ENCODE measurements at places on chromosomes 4 and X. TPM values are rescaled to one million over a fixed set of nuclear protein-coding genes. Genes with fewer than 3 reads are reported as not detected.

DNA sequence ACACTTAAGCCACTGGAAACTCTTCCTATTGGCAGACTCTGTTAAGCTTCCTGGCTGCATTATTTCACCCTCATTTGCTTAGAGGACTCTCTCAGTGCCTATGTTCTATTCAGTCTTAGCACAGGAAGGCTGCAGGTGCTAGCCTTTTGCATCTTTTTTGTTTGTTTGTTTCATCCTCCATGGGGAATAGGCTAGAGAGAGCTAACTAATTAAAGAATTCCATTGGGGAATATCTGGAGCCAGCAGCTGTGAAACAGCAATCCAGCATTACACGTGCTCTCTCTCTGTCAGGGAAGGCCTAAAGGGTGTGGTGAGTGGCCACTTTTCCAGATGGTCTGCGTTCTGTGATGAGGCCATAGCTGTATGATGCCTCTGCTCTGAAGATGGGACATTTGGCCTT is 633.6 kb downstream of the SPRY1 start:
- no peak overlapping the region for H3K27ac ChIP-seq
- DNase-seq: no peak
- H3K27me3 ChIP-seq: no peaks in the 10 kb centered on the region
- H3K36me3 ChIP-seq: no peaks in the 10 kb centered on the region
- H3K4me3 ChIP-seq: no peak overlapping the region

- H3K36me3 ChIP-seq: no peaks in the 10 kb centered on the region
- DNase-seq: no peak
- H3K4me3 ChIP-seq: no peak overlapping the region
- H3K4me1 ChIP-seq: no peaks in the 10 kb centered on the region
- no peaks in the 10 kb centered on the region for H3K27me3 ChIP-seq
These were observed 52.8 kb downstream of the LCORL start for GRCh38 chr4:17968721-17969120.

DNA sequence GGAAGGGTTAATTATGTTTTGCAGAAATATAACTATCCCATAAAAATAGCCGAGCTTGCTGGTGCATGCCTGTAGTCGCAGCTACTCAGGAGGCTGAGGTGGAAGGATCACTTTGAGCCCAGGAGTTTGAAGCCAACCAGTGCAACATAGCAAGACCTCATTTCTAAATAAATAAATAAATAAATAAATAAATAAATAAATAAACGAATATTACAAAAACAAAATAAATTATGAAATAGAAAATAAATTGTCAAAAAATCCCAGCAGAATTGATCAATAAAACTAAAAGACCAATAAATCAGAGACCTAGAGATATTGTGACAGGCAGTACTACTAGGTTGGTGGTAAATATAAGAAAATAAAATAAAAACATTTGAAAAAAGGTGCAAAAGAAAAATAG is 6.7 kb upstream of the ARL13A start:
- H3K4me3 ChIP-seq: no peak overlapping the region
- H3K27ac ChIP-seq: no peak overlapping the region
- H3K36me3 ChIP-seq: no peaks in the 10 kb centered on the region
- no peaks in the 10 kb centered on the region for H3K4me1 ChIP-seq

DNA sequence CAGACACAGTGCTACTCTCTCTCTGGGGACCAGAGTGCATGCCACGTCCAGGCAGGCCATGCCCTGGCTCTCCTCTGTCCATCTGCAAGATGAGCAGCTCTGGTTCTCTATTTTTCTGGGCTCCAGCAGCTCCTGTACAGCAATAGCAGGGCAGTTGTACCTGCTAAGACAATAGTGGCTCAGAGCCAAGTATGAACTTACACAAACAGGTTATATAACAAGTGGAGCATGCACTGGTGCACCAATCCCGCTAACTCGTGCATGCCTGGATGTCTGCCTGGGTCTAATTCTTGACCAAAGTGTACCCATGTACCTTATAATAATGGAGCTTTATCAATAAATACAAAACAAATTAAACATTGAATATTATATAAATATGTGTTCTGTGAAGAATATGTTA is 392.3 kb downstream of the CENPC start:
- no peak overlapping the region for H3K27ac ChIP-seq
- no peak for DNase-seq
- no peaks in the 10 kb centered on the region for H3K4me1 ChIP-seq
- H3K4me3 ChIP-seq: no peak overlapping the region
- H3K27me3 ChIP-seq: no peaks in the 10 kb centered on the region

- no peak overlapping the region for H3K27ac ChIP-seq
- H3K4me3 ChIP-seq: no peak overlapping the region
- no peak for DNase-seq
- no peaks in the 10 kb centered on the region for H3K4me1 ChIP-seq
- H3K36me3 ChIP-seq: no peaks in the 10 kb centered on the region
- H3K27me3 ChIP-seq: no peaks in the 10 kb centered on the region
These were observed 39.2 kb downstream of the FMR1NB start for GRCh38 chrX:148020329-148020728.

- no peak overlapping the region for H3K27ac ChIP-seq
- H3K4me3 ChIP-seq: no peak overlapping the region
- H3K4me1 ChIP-seq: peaks cover 14% of the 10 kb centered on the region
- H3K36me3 ChIP-seq: no peaks in the 10 kb centered on the region
These were observed 109.6 kb upstream of the KIT start for GRCh38 chr4:54548098-54548620.

GRCh38 chrX:20144491-20144890 is 2.9 kb upstream of the EIF1AX start:
- H3K36me3 ChIP-seq: no peaks in the 10 kb centered on the region
- peaks cover 19% of the 10 kb centered on the region for H3K4me1 ChIP-seq
- H3K27ac ChIP-seq: no peak overlapping the region
- DNase-seq: no peak
- H3K4me3 ChIP-seq: no peak overlapping the region

DNA sequence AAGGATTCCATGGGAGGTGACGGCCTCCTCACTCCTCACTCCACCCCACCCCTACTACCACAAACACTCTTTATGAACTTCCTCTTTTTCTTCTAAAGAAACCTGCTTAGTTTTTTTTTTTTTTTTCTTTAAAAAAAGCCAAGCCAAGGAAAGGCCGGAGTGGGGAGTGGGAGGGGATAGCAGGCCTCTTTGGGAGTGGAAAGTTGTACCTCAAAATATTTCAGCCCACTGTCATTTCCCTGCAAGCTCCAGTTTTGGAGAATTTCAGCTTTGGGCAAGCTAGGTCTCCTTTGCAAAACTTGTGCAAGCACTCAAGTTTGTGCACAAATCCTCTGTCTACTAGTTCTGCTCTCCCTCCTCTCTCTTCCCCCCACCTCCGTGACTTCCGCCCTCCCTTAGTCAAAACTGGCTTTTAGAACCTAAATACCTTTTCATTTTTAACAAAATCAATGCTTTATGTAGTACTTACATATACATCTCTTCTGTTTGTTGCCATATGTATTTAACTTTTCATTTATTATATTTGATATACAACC is 512 bp upstream of the ANTXR2 start:
- H3K36me3 ChIP-seq: no peaks in the 10 kb centered on the region
- no peaks in the 10 kb centered on the region for H3K27me3 ChIP-seq
- H3K4me3 ChIP-seq: peak overlapping the region; percentile 99

GRCh38 chrX:31237189-31237588 is 165.3 kb upstream of the FTHL17 start:
- no peaks in the 10 kb centered on the region for H3K27me3 ChIP-seq
- no peak overlapping the region for H3K27ac ChIP-seq
- DNase-seq: no peak
- no peaks in the 10 kb centered on the region for H3K36me3 ChIP-seq
- no peaks in the 10 kb centered on the region for H3K4me1 ChIP-seq
- no peak overlapping the region for H3K4me3 ChIP-seq

GRCh38 chr4:87056881-87057280 is 122.1 kb downstream of the AFF1 start:
- H3K36me3 ChIP-seq: no peaks in the 10 kb centered on the region
- DNase-seq: no peak
- H3K27ac ChIP-seq: peak overlapping the region; percentile 59
- no peaks in the 10 kb centered on the region for H3K27me3 ChIP-seq
- H3K4me1 ChIP-seq: peaks cover 79% of the 10 kb centered on the region
- H3K4me3 ChIP-seq: no peak overlapping the region

DNA sequence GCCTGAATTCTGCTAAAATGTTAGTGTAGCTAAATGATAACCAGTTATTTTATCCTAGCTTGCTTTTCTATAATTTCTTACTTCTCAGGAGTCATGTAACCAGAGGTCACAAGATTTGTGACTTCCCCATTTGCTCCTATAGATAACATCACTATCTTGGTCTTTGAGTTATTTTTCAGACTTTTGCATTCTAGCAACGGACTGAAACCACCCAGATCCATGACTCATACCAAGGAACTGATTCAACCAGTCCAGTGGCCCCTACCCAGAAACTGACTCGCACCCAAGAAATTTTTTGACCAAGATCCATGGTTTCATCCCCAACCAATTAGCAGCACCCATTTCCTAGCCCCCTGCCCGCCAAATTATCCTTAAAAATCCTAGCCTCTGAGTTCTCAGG is 50.0 kb downstream of the IQCM start:
- no peak overlapping the region for H3K4me3 ChIP-seq
- H3K36me3 ChIP-seq: no peaks in the 10 kb centered on the region
- no peaks in the 10 kb centered on the region for H3K27me3 ChIP-seq

GRCh38 chr4:81807386-81807785 is 335.7 kb upstream of the RASGEF1B start:
- H3K27me3 ChIP-seq: no peaks in the 10 kb centered on the region
- no peaks in the 10 kb centered on the region for H3K36me3 ChIP-seq
- no peak for DNase-seq
- no peak overlapping the region for H3K27ac ChIP-seq
- H3K4me1 ChIP-seq: no peaks in the 10 kb centered on the region

DNA sequence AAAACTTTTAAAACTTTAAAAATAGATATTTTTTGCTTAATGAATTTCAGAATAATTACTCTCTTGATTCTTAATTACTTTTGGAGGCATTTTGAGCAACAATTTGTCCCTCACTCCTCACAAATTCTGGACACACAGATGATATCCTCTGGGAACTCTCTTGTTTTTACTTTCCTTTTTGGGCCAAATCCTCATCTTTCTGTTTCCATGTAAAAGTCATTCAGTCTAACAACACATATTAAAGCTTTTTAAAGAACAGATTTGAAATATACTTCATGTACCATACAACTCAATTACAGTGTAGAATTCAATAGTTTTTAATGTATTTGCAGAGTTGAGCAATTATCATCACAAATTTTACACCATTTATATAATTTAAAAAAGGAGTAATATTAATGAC is 983.1 kb downstream of the STIM2 start:
- DNase-seq: no peak
- H3K27ac ChIP-seq: no peak overlapping the region

GRCh38 chr4:78362310-78362709 is 189.3 kb upstream of the ANXA3 start:
- no peaks in the 10 kb centered on the region for H3K4me1 ChIP-seq
- no peaks in the 10 kb centered on the region for H3K36me3 ChIP-seq
- no peak overlapping the region for H3K27ac ChIP-seq
- no peak overlapping the region for H3K4me3 ChIP-seq
- H3K27me3 ChIP-seq: no peaks in the 10 kb centered on the region

- no peak overlapping the region for H3K27ac ChIP-seq
- H3K4me1 ChIP-seq: no peaks in the 10 kb centered on the region
- no peaks in the 10 kb centered on the region for H3K36me3 ChIP-seq
- H3K27me3 ChIP-seq: no peaks in the 10 kb centered on the region
- H3K4me3 ChIP-seq: no peak overlapping the region
These were observed 207.4 kb downstream of the TMA16 start for GRCh38 chr4:163701916-163702315.

- H3K36me3 ChIP-seq: no peaks in the 10 kb centered on the region
- peaks cover 16% of the 10 kb centered on the region for H3K4me1 ChIP-seq
- no peak for DNase-seq
- no peaks in the 10 kb centered on the region for H3K27me3 ChIP-seq
These were observed 3.1 kb upstream of the SLC26A1 start for GRCh38 chr4:996030-996996.

GRCh38 chr4:7769396-7770223 is 170.1 kb downstream of the AFAP1 start:
- H3K36me3 ChIP-seq: peaks cover 42% of the 10 kb centered on the region
- no peak overlapping the region for H3K27ac ChIP-seq
- H3K4me3 ChIP-seq: no peak overlapping the region

DNA sequence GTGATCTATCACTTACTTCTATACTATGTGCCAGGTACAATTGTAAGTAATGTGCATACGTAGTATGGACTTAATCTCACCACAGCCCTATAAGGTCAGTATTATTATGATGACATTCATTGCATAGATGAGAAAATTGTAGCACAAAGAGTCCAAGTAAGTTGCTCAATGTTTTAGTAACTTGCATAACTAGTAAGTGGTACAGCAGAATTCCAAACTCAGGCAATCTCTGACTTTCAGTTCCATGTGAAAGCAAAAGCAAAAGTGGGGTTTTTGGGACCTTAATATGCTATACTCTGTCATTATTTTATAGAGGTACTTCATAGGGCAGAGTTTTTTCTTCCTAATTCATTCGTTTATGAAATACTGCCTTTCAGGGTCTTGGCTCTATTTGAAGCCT is 188.8 kb upstream of the VEGFC start:
- H3K27ac ChIP-seq: no peak overlapping the region
- no peak for DNase-seq
- no peaks in the 10 kb centered on the region for H3K36me3 ChIP-seq
- no peaks in the 10 kb centered on the region for H3K27me3 ChIP-seq

DNA sequence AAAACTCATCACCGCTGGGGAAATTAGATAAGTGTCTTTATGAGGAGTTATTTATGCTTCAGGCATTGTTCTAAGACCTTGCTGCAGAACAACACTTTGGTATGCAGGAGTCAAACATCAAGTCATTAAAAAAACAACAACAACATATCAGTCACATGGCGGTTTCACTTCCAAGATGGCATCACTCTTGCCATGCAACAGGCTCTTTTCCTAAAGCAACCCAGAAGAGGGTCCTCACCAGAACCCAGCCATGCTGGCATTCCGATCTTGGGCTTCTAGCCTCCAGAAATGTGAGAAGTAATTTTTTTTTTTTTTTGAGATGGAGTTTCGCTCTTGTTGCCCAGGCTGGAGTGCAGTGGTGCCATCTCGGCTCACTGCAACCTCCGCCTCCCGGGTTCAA is 8.7 kb upstream of the RBMX start:
- no peak overlapping the region for H3K4me3 ChIP-seq
- no peaks in the 10 kb centered on the region for H3K4me1 ChIP-seq
- H3K27ac ChIP-seq: no peak overlapping the region
- no peak for DNase-seq

DNA sequence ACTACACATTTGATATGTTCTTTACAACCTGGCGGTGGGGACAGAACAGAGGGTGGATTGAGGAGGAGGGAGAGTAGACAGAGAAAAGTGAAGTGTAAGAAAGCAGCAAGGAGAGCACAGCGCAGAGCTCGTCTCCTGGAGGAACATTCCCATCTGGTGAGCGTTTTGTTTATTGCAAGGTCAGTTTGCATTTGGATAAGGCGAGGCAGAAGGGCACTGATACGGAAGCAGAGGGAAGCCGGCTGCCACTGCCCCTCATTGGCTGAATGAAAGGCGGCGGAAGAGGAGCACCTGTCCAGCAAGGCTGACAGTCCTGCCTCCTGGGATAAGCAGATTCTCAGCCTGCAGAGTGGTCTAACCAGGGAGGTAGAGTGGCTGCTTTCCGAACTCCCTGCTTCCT is 83.2 kb downstream of the GPR143 start:
- H3K4me3 ChIP-seq: no peak overlapping the region
- H3K36me3 ChIP-seq: no peaks in the 10 kb centered on the region
- H3K27ac ChIP-seq: no peak overlapping the region
- no peak for DNase-seq
- no peaks in the 10 kb centered on the region for H3K4me1 ChIP-seq

The PALLD gene
- total RNA-seq: 229 TPM

The HMGN5 gene
- 0.98 TPM for total RNA-seq

The SPANXB1 gene
- total RNA-seq: not detected

The SULT1E1 gene
- 114 TPM for total RNA-seq

The TCP11X2 gene
- total RNA-seq: not detected

The IGSF1 gene
- total RNA-seq: 1.2 TPM

The MXRA5 gene
- 4.7 TPM for total RNA-seq

Measured in vagina (tissue), 2 donors.